Stimulated activated CD8-positive, alpha-beta memory T cell treated with anti-CD3 and anti-CD28 coated beads, Interleukin-4, amount 100 ng/mL, for 1 hour (primary cell): ENCODE measurements at places on chromosomes 2 and 18.

DNA sequence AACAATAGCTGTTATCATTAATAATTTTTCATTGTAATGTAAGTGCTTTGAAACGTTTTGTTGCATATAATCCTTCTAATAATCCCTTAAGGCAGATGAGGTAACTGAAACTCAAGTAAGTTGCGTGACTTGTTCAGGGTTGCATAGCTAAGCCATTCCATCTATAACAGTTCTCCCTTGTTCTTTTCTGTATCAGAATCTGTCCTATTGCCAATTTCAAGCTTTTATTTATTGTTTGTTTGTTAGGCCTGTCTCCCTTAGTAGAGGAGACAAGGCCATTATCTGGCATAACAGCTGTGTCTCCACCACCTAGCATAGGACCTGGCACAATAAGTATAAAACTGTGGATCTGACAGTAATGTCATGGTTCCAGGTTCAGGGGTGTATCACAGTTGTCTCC lies 19.4 kb downstream of the BABAM2 start:
- DNase-seq = no peak

DNA sequence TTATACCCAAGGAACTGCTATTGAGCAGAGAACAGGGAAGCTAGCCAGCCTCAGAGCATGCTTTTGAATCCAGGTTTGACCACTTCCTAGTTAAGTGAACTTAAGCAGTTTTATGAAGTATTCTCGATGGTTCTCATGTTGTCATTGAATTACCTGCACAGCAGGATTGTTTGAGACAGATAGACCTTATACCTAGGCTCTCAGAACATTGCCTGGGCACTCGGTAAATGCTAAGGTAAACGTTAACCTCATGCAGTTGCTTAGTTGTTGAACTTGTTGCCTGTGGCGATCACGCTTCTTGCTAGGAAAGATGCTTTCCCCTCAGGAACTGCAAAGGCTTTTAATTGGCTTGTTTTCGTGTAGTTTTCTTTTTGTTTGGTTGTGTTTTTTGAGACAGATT lies 34.0 kb upstream of the CHMP1B start:
- no peak for DNase-seq

DNA sequence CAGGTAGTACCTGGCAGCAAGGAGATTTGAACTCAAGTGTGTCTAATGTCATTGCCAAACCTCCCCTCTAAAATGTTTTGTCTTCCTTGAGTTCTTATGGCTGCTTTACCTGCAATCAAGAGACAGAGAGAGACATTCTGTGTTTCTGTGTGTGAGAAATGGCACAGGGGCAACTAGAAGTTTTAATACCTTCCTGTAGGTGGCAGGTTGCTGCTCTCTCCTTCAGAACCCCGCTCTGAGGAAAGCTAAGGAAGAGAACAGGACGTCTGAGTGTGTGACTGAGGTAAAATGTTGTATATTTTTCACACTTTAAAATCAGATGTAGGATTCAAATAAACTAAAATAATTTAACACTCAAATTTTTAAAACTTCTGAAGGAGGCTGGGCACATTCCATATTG lies 19.2 kb downstream of the DTNA start:
- DNase-seq = no peak

DNA sequence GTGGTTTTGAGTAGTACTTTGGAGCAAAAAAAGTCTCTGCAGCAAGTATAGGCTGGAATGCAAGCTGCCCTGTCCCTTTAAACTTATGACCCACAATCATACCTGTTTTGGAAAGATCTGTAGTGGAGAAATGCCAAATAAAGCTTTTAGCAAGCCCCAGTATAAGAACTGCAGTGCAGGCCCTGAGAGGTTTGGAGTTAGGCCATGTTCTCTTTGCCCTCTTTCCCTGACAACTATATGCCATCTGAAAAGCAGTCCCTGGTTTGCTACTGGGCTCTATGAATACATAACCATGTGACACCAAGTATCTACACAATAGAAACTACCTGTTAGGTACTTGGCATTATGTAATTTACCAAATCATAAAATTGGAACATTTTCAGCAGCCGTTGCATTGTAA lies 267.4 kb upstream of the HNMT start:
- DNase-seq = no peak

DNA sequence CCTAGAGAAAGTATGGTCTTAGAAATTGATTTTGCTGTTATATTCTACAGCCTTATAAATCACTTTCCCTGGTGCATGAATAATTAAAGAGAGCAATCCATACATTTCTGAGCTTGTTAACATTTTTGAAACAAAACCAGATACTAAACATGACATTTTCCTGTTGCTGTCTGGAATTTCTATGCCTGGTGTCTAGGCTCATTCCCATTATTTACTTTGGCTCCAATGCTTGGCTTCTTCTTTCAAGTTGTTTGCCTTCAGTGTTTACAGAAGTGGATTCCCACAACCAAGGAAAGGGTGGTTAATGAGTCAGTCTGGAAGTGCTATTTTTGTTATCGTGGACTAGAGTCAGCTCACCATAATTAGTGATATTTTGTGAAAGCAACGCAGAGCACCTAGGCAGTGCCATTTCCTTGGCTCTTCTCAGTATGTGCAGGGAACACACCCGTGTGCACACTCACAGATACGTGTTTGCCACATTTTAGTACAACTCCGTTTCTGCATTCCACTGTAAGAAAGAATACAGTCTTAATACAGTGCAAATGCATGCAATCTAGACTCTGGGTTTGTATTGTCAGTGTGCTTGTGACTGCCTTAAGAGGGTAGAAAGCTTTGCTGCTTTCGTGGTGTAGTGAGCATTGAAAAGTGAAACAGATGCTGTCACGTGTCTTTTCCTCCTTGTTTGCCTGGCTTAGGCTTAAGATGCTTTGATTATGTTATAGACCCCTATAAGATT lies 185.0 kb upstream of the RASGRP3 start:
- no peak for DNase-seq

GRCh38 chr2:38217401-38218188 lies 141.6 kb upstream of the CYP1B1 start:
- no peak for DNase-seq

DNA sequence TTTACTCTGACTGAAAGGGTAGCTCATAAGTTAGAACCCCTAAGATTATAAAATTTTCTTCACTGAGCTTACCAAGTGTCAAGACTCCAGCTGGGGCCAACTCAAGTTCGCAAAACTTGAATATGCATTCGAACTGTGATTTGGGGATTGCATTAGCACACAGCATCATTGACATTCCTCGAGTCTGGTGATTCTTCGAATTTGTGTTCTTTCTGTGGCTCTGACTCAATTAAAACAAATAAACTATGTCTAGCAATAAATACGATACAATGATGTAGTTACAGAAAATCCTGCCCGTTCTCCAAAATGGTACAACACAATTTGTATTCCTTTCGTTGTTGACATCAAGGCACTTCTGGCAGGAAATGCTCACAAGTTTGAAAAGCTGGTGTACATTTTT lies 11.1 kb downstream of the CCL20 start:
- DNase-seq = no peak

DNA sequence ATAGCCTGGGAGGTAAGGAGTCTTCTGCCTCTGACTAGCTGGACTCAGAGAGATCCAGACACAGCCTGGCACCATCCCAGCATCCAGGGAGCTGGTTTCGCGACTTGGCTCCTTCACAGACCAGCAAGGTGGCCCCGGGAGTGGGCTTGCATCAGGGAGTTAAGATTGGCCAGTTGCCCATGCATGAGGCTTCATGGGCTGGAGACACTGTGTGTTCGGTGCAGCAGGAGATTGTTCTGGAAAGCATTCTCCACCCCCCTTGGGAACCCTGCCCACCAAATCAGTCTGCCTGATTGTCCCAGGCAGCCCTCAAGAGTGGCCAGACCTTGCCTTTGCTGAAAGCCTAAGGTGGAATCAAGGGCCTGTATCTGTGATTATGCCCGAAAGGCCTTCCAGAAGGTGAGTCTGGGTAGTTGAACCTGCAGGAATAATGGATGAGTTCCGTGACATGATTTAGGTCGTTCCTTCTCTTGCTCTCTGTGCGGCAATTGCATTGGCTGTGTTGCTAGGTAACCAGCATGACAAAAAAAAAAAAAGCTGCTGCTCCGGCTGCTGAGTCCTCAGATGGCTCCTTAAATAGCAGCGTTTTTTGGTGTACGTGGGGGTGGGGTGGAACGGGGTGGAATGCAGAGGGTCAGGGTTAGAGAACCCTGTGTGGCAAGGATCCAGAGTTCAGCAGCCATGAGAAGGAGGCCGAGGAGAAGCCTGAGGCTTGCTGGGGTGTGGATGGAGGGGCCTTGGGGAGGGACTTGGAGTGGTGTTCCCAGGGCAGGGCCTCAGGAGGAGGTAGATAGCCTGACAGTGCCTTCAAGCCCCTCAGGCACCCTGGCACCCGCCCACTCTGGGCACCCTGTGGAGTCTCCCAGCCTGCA lies 93.0 kb upstream of the MCFD2 start:
- no peak for DNase-seq

GRCh38 chr18:50871846-50872245 lies 7.1 kb upstream of the ME2 start:
- DNase-seq = no peak

GRCh38 chr18:72762515-72763122 lies 105.2 kb downstream of the NETO1 start:
- DNase-seq = no peak

DNA sequence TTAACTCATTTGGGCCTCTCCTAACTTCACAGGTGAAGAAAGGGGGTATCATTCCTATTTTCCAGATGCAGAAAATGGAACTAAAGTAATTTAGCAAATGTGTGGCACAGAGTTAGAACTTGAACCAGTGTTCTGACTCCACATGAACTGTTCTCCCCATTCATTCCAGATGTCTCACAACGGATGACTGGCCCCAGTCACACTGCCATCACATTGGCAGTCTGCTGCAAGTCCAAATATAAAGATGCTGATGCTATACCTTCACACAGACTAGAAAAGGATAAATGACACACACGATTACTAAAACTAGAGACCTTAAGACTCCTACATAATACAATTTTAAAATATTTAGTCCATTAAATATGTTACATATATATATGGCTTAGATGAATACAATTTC lies 195.7 kb downstream of the NBAS start:
- no peak for DNase-seq

DNA sequence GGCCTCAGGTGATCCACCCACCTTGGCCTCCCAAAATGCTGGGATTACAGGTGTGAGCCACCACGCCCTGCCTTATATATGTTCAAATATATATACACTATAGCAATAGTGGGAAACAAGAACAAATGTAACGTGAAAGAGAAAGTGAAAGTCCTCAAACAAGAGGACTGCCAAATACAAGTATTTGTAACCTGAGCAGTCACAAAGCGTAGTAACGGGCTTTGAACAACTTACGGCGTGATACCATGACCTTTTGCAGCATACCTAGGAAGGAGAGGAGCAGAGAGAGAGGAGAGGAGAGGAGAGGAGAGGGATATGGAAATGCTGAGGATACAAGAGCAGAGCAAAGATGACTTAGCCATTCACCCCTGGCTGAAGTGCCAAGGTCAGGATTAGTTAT lies 113.8 kb upstream of the RGPD4 start:
- DNase-seq = no peak

- DNase-seq = no peak
Measured at GRCh38 chr2:64635976-64636911, 17.5 kb downstream of the SERTAD2 start.

DNA sequence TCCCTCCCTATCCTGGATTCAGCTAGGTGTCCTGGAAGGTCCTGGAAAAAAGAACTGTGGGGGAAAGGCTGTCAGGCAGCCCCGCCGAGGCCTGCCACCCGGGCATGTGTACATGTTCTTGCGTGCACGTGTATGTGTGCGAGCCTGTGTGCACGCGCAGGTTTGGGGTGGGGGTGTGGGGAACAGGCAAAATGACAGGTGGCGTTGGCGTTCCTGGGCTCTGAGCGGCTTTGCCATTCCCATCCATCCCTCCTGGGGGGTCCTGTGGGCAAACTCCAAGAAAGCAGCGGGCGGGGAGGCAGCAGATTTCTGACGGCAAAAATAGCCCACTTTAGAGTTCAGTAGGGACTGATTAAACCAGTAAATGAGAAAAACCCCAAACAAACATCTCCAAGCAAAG lies 35.6 kb downstream of the EMX1 start:
- DNase-seq = no peak

- no peak for DNase-seq
Measured at GRCh38 chr2:202147775-202148174, 74.7 kb downstream of the KIAA2012 start.

DNA sequence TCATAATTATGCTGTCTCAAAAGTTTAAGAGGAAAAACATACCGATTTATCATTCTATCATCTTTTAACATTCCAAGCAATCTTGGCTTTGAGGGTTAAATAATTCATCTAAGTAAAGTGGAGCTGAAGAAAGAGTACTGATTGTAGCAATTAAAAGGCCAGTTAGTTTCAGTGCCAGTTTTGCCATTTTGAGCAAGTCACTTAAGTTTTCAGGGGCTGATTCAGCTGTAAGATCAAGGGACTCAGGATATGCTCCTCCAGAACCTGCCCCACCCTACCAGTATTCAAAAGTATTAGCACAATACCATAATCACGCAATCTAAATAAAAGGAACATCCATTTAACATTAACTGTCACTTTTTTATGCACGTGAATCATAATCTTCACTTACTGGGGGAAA lies 1.9 kb downstream of the SS18 start:
- DNase-seq = no peak

- no peak for DNase-seq
Measured at GRCh38 chr18:37762076-37762621, 196.6 kb upstream of the CELF4 start.

- DNase-seq = no peak
Measured at GRCh38 chr2:26613241-26614215, 27.6 kb downstream of the CIB4 start.

DNA sequence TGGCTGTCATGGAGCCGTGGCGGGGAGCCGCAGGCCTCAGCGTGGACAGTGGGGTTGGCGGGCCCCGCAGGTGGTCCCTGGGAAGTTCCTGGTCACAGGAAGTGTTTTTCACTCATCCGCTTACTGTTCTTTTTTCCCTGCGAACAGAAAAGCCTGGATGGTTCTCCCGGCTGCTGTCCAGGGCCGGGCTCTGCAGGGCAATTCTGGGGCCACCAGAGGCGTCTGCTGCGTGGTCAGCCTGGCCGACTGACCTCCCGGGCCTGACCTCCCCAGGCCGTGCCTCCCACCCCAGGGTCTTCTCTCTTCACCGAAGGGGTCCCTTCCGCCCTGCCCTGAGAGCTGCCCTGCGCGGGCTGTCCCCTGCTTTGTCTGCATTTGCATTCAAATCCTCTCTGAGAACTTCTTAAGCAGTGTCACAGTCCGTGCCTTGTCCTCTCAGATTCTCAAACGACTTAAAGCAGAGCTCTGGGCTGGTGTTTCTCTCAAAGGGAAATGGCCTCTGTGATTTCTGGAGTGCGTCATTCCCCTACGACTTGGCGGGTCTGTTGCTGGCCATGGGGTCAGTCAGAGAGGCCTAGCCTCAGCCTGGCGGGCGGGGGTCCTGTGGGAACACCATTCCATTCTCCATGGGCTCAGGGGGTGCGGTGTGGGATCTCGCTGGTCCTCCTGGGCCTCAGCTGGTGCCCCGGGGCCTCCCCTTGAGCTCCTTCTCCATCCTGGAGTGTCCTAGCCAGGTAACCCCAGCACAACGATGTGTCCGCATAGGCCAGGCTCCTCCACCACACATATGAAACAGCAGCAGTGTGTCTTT lies 38.3 kb downstream of the KLHL29 start:
- no peak for DNase-seq
